Renal pelvis (tissue), 12 donors: ENCODE measurements at places on chromosomes 6 and 20. TPM values are rescaled to one million over a fixed set of nuclear protein-coding genes. Genes with fewer than 3 reads are reported as not detected.

Gene MATN4
- 0.21 TPM for polyA plus RNA-seq

Gene C4A
- polyA plus RNA-seq, result 16.1 TPM

Gene HLA-DPA1
- 22.0 TPM for polyA plus RNA-seq

DNA sequence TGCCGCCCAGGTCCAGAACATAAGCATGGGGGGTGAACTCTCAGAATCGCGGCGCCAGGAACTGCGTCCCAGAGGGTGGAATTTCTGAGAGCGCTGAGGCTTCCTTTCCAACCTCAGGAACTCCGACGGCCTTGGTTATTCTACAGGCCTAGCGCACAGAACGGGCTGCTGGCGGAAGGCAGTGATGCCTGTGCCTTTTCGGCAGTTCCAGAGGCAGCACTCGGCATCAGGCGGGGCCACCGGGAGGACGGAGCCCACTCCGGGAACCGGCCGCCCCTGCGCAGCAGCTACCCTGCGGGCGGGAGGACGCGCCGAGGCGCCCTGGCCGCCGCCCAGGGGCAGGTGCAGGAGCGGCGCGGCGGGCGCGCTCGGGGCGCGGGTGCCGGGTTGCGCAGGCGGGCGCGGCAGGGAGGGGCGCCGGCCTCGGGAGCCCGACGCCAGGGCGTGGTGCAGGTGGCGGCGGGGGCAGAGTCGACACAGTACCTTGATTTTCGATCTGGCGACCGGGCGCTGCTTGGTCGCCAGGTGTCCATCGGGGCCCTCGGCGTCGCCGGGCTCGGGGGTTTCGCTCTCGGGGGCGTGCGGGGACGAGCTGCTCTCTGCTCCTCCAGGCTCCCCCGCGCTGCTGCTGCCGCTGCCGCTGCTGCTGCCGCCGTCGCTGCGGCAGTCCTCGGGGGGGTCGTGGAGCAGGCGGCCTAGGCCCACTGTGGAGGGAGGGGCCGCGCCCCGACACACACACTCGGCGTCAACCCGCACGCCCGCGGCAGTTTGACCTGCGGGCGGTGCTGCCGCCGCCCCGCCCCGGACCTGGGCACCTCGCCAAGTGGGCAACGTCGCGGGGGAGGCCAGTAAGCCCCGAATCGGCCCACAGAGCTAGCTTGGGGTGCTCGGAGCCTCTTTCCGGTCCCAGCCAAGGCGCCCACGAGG is 1.3 kb downstream of the OVOL2 start:
- no peak for DNase-seq
